ENCODE measurements at places on chromosomes 6 and 20. TPM values are rescaled to one million over a fixed set of nuclear protein-coding genes. Genes with fewer than 3 reads are reported as not detected.

- DNase-seq = no peak
Observed at GRCh38 chr6:130307752-130308361, 58.0 kb upstream of the TMEM200A start.

DNA sequence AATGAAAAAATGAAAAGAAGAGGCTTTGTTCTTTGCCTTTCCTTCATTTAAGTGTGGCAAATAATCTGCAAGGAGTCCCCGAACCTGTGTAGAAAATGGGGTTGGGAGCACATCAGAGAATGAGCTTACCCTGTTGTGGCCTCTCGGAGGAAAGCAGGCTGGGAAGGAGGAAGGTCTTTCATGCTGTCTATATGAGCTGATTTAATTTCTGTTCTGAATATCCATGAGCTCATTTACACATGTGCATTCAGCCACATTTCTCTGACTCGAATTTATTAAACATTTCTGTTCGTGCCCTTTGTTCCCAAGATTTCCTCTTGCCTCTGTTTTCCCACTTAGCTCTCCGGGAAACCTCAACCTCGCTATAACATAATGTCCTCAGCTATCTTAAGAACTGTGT lies 584.4 kb upstream of the CDH4 start:
- no peak for DNase-seq

DNA sequence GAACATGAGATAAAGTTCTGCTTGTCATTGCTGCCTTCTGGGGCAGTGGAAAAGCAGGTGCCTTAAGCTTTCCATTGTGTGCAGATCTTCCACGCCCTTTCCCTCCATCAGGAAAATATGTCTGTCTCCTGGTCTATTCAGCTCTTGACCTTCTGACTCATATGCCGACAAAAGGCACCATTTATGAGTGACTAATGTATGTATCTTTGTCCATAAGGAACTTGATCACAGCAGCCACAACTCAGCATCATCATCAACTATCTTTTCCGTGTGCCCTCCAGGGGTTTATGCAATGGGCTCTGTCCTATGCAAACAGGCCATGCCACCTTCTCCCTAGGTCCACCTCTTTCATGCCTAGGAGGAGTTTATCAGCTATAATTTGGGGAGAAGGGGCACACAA lies 102.7 kb upstream of the QKI start:
- DNase-seq = no peak

The TENT5A gene
- total RNA-seq = 3.2 TPM

DNA sequence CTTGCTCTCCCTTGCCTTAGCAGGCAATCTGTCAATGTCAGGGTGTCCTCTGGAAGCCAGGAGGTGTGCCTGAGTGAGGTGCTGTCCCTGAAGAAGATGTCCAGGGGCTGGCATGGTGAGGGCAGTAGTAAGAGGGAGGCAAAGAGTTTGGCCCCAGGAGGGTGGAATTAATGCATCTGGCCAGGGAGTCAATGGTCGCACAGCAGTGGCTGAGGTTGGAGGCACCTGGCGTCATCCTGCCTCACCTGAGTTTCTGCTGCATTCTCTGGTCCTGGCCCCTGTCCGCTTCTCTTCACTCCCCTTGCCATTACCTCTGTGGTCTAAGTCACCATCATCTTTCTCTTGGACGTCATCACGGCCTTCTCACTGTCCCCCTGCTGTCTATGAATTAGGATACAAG lies 206.6 kb downstream of the ZMYND8 start:
- no peak for DNase-seq

DNA sequence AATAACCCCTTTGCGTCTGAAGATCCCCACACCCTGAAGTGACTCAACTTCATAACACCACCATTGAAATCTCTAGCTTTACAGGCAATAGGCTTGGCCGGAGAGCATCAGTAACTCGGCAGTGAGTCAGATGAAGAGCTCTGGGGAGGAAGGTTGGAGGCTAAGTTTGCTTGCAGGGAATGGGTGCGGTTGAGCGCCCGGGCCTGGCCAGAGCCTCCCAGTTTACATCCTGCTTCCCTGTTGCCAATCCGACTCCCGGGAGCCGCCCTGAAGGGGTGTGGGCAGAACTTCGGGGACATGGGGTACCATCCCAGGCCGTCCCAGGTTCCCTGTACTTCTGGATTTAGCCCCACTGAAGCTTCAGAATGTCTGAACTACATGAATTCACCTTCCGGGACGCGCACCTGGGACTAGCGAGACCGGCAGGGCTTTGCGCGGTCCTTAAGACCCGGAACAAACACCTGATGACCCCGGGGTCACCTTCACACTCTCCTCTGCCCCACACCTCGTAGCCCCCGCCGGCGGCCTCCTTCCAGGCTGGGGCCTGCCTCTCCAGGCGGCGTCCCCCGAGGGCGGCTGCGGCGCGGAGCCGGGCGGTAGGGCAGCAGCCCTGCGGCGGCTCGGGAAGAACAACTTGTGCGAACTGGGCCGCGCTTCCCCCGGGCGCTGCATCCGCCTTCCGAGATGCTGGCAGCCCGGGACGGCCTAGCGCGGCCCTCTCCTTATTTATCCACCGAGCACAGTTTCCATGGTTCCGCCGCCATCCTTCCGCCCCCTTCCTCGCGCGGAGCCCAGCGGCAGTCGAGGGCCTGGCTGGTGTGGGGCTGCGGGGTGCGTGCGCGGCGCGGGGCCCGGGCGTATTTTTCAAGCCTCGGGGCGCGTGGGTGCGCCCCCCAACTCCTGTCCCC lies 56.6 kb upstream of the RREB1 start:
- no peak for DNase-seq

The CDK5RAP1 gene
- total RNA-seq = 54.3 TPM

The MTG2 gene
- total RNA-seq = 21.1 TPM

GRCh38 chr6:157259443-157259842 lies 63.9 kb downstream of the TMEM242 start:
- no peak for DNase-seq

- DNase-seq = no peak
Observed at GRCh38 chr6:46808806-46809205, 15.6 kb downstream of the MEP1A start.

The MMUT gene
- 10.5 TPM for total RNA-seq

GRCh38 chr6:123803504-123804013 lies at the start of gene NKAIN2:
Gene NKAIN2, plus strand, starts transcription at chr6:123803865.
- no peak for DNase-seq

The SYCP2 gene
- total RNA-seq = 3.3 TPM

DNA sequence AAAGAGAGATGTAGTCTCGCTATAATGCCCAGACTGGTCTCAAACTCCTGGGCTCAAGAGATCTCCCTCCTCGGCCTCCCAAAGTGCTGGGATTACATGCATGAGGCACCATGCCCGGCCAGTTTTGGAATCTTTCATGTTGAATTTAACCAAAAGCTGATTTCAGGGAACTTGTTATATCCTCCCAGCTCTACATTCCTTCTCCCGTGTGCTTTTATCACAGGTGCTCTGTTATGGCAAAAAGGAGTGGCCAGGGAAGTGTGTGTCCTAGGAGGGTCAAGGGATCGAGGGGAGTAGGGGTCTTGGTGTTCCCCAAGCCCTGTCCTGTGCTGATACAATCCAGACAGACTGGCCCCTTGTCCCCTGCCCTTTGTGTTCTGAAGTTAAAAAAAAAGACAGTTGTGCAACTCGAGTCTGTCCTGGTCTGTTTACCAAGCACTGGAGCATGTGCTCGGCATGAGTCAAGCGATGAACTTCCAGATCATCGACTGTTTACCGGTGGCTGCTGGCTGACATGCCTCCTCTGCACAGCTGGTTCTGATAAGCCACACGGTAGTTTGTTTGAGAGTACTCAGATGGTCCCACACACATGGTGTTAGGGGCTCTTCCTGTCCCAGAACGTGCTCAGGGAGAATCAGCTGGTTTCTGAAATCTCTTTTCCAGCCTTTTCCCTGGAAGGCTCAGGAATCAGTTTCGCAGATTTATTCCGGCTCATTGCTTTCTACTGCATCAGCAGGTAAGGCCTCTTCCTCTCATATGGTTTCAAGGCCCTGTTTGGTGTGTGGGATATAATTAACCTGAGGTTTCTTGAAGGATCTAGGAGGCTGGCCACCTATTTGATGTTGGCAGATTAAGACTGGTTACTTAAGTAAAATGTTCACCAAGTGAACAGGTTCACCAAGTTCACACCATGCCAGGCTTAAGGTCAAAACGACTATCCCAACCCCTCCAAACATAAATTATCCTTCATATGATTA lies 52.6 kb upstream of the NAA20 start:
- DNase-seq = no peak

The SAPCD1 gene
- 3.1 TPM for total RNA-seq

The EPPIN gene
- total RNA-seq = not detected

DNA sequence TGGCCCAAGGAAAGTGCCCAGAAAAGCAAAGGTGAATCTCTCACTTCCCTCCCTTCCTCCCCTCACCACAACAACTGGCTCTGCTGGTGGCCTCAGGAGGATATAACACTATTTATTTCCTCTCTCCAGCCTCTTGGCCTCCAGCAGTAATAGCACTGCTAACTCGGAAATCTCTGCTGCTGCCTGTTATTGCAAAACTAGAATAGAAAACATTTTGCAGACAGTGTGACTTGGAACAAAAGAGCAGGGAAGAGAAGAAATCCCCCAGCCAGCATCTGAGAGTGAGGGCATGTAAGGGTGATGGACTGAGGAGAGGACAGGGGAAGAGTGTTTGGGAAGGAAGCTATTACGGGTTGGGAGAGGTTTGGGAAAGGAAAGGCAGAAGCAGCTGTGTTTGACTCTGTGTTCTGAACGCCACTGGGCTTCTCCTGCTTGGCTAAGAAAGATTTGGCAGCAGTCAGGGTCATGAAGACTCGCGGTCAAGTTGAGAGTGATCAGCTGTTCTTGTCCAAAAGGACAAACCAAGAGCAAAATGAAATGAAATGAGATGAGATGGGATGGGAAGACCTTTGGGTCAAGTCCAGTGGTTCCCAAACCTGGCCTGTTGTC lies 81.0 kb upstream of the SNX9 start:
- DNase-seq = no peak

DNA sequence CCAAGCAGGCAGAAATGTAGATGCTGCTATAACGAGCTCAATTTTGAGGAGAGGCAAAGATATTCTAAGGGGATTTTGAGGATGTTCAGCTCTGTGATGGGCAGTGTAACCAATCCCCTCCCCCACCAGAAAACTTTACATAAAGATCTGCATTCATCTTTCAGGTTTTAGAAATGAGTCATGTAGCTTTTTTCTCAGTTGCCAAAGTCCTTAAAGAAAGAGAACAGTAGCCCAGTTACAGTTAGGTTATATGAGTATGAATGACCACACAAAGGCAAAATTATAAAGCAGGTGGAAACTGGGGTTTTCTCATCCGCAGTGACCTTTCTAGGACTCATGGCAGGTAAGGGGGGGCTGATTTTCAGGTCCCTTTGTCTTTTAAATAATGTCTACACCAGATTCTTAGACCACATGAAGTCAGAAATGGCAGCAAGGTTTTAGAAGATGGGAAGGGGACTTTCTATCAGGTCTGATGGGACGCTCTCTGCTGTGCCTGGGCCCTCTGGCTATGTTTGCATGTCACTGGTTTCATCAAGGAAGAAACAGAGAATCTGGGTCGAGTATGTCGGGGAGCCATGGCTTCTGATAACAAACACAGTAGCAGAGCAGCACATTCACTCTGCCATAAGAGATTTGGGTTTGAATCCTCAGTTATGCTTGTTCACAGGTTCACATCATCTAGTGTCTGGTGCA lies 94.7 kb downstream of the CLIC5 start:
- DNase-seq = no peak

DNA sequence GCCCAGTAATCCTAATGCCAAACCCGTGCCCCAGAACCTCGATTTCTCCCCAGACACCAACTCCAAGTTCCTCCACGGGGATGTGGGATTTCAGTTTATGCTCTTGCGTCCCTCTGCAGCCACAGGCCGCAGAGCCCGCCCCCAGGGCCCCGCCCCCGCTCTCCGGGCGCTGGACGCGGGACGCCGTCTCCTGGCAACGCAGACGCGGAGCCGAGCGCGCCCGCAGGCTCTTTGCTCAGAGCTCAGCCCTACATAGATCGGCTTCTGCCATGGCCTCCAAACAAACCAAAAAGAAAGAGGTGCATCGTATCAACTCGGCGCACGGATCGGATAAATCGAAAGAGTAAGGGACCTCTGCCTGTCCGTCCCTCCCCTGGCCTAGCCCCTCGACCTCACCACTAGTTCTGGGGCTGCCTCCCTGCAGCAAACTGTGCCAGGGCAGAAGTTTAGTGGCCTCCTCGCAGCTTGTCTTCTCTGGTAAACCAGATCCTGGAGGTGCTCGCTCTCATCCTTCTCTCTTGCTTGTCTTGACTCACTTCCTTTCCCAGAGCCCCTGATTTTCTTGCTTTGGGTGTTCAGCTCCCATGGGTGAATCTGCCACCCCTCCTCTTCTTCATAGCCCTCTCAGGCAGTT lies at the start of gene ADGB:
Gene ADGB (plus strand): TSS at position 201 of the 634 bp plus-strand sequence. CDS start 69 bp downstream, at position 270.
- no peak for DNase-seq
